Activated CD8-positive, alpha-beta memory T cell treated with anti-CD3 and anti-CD28 coated beads, Interleukin-2, amount 50 U/mL, for 4 hours (primary cell): ENCODE measurements at places on chromosomes 16 and 17.

- no peak for DNase-seq
Measured at GRCh38 chr17:17561408-17562145, 29.9 kb downstream of the PEMT start.

GRCh38 chr16:79713609-79714309 lies 113.2 kb upstream of the MAF start:
- no peak for DNase-seq

DNA sequence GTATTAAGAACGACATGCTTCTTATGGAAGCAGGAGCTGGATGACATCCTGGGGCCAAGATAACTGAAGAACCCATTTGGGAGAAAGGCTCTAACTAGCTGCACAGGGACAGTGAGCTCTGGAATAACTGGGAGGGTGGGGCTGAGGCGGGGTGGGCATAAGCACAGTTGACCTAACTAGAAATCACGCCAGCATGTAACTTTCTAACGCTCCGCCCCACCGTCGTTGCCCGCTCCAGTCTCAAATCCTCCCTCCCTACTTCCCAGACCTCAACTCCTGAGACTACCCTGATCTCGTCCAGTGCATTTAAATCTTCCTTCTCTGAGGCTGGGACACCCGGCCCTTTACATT lies 436 bp downstream of the PHB1 start:
- no peak for DNase-seq

DNA sequence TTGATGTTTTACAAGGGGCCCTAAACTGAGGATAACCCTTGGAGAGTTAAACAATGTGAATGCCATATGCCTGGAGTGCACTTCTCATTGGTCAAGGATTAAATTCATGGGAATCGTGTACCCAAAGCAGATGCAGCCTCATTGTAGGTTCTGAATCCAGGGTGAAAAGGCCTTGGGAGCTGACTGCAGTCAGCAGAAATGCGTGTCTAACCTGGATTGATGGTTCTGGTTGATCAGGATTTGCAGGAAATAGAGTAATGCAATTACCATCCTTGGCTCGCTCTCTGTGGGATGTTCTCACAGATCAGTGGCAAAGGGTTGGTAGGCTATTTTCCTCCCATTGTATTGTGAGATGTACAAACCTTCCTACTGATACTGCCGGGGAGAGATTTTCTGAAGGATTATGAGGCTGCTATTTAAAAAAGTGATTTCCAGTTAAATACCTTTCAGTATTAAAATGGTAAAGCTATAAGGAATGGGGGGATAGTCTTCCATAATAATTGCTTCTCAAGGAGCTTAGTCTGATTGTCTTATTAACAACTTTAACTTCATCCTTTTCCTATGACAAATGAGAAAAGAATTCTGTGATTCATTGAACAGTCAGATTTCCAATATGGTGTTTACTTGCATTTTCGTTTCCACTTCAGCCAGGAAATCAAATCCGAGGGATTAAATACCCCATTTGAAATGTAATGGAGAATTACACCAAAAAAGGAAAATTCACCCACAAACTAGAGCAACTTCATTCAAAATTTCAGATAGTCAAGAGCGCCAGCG lies 1028.1 kb upstream of the EEF2KMT start:
- DNase-seq, result no peak

DNA sequence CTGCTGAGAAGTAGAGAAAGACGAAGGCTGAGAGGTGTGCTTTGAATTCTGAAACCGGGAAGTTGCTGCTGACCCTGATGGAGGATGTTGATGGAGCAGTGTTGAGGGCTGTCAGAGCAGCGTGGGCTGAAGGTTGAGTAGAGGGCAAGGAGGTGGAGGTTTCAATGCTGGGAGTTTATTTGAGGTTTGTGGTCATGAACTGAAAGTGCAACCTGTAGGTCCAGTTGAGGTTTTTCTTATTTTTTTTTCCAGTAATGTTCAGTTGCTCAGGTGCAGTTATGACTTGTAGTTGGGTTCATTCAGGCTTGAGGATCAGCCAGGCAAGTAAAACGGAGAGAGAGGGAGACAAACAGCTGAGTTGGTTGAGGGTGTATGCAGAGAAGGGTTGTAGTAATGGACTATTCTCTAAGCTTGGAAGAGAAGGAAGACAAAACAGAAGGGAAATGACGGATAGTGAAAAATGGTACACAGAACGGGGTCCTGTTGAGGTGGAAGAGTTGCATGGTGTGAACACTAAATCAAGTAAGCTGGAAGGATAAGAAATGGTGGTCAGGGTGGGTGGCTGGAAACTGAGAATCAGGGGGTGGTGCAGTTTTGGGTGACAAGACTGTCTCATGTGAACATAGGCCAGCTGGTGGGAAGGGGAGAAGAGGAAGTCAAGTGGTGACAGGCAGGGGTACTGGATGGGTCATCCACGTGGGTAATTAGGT lies 8.7 kb upstream of the UBE2G1 start:
- peak; percentile 21 for DNase-seq
